ENCODE measurements at places on chromosomes 11 and 22. TPM values are rescaled to one million over a fixed set of nuclear protein-coding genes. Genes with fewer than 3 reads are reported as not detected.
A peak's percentile ranks its signal among the peaks of the same experiment; 100 is the strongest.

GRCh38 chr11:128823753-128824152 lies 43.3 kb downstream of the KCNJ1 start:
- no peak for DNase-seq

GRCh38 chr22:39630721-39631120 lies 60.2 kb downstream of the CACNA1I start:
- no peak for DNase-seq

GRCh38 chr11:126544108-126545056 lies 188.9 kb downstream of the ST3GAL4 start:
- DNase-seq = peak; percentile 27

The TNNT3 gene
- 0.81 TPM for total RNA-seq

The MYBPC3 gene
- not detected for total RNA-seq

All from fibroblast of the aortic adventitia (primary cell).